ENCODE measurements at places on chromosomes 11 and 22.

DNA sequence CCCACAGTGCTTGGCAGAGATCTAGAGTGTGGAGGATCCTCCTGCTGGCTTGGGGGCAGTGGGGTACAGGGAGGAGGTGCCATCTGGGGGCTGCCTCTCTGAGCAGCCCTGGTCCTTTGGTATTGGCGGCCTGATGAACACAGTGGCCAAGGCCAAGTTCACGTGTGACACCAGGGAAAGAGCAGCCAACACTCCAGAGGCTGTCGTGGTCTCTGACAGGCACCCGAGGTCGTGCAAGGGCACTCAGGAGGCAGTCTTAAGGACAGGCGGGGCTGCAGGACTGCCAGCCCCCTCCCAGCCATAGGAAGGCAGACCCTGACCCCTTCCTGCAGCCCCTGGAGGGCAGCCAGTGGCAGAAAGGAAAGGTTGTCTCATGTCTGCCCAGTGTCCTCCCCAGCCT is 30.7 kb downstream of the PHF21B start:
- DNase-seq, result no peak

- no peak for DNase-seq
These were observed 42.1 kb downstream of the DKK3 start for GRCh38 chr11:11966354-11966741.

DNA sequence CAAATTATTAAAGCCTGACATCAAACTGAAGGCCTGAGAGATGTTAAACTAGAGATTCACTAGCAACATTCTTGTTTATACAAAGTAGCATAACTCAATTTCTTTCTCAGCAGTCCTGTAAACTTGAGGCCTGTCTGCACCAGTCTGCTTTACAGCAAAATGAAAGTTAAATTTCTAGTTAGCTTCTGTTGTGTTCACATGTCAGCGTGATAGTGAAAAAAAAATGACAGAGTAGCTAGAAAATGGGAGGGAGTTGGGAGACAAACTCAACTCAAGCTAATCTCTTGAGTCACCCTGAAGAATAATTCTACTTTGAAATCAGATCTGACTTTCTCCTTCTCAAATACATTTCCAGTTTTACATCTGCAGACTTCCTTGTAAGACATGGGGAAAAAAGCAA is 6.5 kb downstream of the RBFOX2 start:
- no peak for DNase-seq

DNA sequence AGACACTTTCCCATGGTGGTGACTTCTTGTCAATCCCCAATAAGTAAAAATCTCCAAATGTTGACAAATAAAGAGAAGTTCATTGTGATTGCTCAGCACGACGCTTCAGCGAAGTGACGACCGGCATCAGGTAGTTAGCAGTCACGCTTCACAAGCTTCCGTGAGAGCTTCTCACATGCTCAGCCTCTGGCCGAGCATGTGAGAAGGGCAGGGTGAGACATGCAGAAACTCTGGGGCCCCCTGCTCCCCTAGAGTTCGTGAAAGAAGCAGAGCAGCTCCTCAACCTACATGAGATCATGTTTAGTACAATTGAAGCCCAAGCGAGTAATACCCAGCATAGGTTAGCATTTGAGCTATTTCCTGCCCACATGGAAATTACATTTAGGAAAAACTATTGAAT is 4.4 kb upstream of the C11orf16 start:
- DNase-seq, result no peak
